ENCODE measurements at places on chromosomes 11 and 22. TPM values are rescaled to one million over a fixed set of nuclear protein-coding genes. Genes with fewer than 3 reads are reported as not detected.

DNA sequence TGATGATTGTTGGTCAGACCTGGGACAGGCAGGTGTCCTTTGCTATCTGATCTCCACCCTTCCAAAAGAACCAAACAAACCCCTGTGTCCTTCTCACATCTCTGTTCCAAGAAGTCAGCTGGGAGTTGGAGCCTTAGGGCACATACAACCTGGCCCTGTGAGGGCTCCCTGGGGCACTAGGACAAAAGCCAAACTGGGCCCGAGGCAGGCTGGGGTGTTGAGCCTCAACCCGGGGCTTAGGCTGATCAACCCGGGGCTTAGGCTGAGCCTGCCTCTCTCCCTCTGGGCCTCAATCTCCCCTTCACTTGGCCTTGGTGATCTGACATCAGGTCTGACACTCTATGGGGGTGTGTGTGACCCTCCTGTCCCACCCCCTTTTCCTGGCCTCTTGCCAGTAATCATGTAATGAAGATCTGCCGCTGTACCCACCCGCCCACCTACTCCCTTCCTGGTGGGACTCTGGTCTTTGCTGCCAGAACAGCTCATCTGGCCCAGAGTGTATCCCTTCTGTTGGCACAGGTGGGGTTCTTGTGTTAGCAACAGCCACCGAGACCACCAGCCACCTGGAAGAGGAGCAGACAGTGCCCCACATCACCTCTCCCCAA lies 22.8 kb upstream of the UVRAG start:
- H3K4me1 ChIP-seq: no peaks in the 10 kb centered on the region
- no peak overlapping the region for H3K27ac ChIP-seq
- no peaks in the 10 kb centered on the region for H3K36me3 ChIP-seq
- H3K27me3 ChIP-seq: no peaks in the 10 kb centered on the region
- H3K4me3 ChIP-seq: no peak overlapping the region

GRCh38 chr11:35066783-35067423 lies 72.1 kb upstream of the CD44 start:
- no peak overlapping the region for H3K4me3 ChIP-seq
- no peaks in the 10 kb centered on the region for H3K4me1 ChIP-seq
- H3K36me3 ChIP-seq: no peaks in the 10 kb centered on the region
- DNase-seq: no peak

DNA sequence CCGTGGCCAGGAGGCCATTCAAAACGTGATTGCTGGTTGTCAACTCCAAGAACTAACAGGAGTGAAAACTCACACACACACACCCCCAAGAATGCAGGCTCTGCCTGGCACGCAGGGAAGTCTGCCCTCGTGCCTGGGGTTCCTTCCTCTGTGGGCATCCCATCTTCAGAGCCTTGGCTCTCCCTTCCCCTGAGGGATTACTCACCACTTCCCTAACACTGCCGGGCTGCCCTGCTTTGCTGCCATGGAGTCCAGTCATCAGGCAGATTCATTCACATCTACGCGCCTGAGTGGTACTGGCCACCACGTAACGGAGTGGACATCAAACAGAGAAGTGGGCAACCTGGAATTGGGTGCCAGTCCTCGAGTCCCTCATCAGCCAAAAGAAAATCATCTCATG lies 120.7 kb upstream of the TMEM45B start:
- H3K4me3 ChIP-seq: no peak overlapping the region
- DNase-seq: peak; percentile 38
- H3K27me3 ChIP-seq: no peaks in the 10 kb centered on the region
- H3K4me1 ChIP-seq: no peaks in the 10 kb centered on the region
- no peak overlapping the region for H3K27ac ChIP-seq

DNA sequence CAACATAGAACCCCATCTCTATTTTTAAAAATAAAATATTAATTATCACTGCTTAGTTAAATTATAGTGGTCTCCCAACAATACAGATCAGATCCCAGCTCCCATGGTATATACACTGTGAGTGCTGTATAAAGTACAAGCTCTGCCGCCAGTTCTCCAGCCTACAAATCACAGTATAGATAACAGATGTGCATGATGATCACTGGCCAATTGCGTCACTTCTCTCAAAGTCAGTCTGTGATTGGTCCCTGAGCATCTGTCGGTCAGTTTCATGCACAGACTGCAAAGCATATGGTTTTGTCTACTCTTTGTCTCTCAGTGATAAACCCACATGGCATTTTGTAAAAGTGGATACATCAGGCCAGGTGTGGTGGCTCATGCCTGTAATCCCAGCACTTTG lies 15.7 kb downstream of the PPARA start:
- no peak overlapping the region for H3K27ac ChIP-seq
- no peaks in the 10 kb centered on the region for H3K27me3 ChIP-seq
- no peak overlapping the region for H3K4me3 ChIP-seq
- no peak for DNase-seq
- no peaks in the 10 kb centered on the region for H3K36me3 ChIP-seq
- H3K4me1 ChIP-seq: peaks cover 5% of the 10 kb centered on the region

Gene CUL5
- 37.9 TPM for total RNA-seq

GRCh38 chr11:14727746-14728145 lies 84.1 kb downstream of the PDE3B start:
- no peaks in the 10 kb centered on the region for H3K36me3 ChIP-seq
- H3K4me1 ChIP-seq: peaks cover 5% of the 10 kb centered on the region
- no peak overlapping the region for H3K4me3 ChIP-seq
- H3K27me3 ChIP-seq: no peaks in the 10 kb centered on the region

DNA sequence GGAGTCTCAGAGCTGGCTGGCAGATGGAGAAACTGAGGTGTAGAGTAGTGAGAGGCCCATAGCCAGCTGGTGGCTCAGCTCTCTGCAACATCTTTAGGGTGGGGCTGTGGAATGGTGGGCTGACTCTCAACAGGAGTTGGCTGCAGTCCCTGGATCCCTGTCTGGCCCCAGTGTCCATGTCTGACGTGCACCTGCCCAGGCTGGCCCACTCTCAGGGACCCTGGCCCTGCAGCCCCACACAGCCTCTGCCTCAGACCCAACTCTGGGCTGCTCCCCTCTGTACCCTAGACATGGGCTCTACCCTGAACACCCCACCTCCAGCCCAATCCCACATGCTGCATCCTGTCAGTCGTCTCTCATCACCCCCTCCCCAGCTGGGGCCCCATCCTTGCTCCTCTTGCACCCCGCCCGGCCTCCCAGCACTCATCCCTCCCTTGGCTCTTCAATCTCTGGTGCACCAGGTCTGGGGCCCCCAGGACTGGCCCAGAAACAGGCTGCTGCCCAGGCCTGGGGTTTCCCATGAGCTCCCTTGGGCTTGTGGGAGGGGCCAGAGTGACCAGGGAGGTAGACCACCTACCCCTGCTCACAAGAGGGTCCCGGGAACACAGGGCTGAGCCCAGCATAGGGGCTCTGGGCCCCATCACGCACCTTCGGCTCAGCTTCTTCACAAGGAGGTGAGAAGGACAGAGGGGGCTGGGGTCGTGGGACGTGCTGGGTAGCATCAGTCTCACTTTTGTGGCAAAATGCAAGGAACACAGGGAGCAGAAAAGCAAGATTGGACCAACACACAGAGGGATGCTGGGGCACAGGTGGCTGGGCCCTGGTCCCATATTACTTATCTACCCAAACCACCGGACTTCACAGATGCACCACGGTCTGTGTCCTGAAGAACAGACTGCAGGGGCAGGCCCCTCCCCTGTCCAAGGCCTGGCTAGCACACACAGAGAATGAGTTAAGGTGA lies 31.5 kb downstream of the ARVCF start:
- DNase-seq: no peak
- no peaks in the 10 kb centered on the region for H3K36me3 ChIP-seq
- no peak overlapping the region for H3K27ac ChIP-seq
- no peak overlapping the region for H3K4me3 ChIP-seq
- no peaks in the 10 kb centered on the region for H3K27me3 ChIP-seq
- H3K4me1 ChIP-seq: peaks cover 10% of the 10 kb centered on the region
